Fibroblast of gingiva (primary cell): ENCODE measurements at places on chromosomes 11 and 22.

- no peak for DNase-seq
These were observed 9.2 kb downstream of the THAP7 start for GRCh38 chr22:20992456-20993303.

GRCh38 chr22:27761000-27761399, 40.6 kb downstream of the MN1 start:
- DNase-seq: no peak

DNA sequence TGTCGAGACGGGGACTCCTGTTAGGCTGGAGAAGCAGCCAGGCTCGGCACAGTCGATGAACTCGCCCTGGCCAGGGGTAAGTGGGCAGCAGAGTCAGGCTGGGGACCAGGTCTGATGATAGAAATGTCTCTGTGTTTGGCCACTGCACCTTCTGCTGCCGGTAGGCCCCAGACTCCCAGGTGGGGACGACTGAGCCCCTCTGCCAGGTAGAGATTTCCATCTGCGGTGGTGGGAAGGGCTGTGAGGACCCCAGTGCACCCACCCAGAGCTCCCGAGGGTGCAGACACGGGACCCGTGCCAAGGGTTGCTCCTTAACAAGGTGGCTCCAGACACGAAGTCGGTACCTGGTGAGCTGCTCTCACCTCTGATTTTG, 862.5 kb downstream of the TBC1D22A start:
- no peak for DNase-seq

DNA sequence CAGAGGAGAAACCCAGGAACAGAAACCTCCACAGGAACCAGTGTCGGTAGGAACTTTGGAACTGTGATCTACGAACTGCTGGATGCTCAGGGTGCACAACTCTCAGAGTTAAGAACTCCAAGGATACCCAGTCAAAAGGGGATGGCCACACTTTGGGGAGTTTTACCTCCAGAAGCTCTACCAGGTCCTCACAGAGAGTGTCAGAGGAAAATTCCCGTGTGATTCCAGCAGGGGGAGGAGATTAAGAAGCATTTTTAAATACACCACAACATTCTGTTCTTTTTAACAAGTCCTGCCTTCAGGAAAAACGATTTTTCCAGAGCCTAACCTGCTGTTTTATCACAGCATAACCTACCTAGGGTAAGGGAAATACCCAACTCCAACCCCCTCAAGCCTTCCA, 104.0 kb downstream of the SOX6 start:
- no peak for DNase-seq

DNA sequence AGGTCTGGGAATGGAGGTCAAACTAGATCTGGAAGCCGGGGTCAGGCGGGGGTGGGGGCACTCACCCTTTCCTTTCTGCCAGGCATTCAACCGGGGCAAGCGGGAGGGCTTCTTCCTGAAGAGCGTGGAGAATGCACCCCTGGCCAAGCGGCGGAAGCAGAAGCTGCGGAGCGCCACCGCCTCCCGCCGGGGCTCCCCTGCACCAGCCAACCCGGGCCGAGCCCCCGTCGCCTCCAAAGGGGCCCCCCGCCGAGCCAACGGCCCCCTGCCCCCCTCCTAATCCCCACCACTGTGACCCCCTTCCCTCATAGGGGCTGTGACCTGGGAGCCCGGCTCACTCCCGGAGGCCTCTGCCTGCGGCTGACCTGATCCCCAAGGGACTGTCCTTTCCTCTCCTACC, 12.2 kb downstream of the RPS6KA4 start:
- DNase-seq: no peak

DNA sequence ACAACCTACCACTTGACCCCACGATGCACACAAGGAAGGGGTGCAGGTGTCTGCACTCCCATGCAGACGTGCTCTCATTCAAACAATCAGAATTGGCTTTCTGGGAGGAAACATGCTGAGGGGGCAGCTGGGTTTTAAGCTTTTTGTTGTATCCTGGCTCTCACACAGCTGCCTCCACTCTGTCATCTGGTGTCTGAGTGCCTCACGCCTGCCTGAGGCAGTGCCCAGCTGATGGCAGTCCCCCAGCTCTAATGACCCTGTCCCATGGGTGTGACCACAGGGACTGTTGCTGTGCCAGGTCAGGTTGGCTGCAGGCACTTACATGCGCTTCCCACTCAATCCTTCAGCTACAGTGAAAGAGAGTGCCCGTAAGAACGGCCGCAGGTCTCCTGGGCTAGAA, 53.7 kb downstream of the ARFGAP3 start:
- DNase-seq: no peak

- no peak for DNase-seq
These were observed 58.0 kb upstream of the KIRREL3 start for GRCh38 chr11:127058524-127058923.

- DNase-seq: no peak
These were observed 16.8 kb upstream of the GLYATL1 start for GRCh38 chr11:58922479-58922878.

DNA sequence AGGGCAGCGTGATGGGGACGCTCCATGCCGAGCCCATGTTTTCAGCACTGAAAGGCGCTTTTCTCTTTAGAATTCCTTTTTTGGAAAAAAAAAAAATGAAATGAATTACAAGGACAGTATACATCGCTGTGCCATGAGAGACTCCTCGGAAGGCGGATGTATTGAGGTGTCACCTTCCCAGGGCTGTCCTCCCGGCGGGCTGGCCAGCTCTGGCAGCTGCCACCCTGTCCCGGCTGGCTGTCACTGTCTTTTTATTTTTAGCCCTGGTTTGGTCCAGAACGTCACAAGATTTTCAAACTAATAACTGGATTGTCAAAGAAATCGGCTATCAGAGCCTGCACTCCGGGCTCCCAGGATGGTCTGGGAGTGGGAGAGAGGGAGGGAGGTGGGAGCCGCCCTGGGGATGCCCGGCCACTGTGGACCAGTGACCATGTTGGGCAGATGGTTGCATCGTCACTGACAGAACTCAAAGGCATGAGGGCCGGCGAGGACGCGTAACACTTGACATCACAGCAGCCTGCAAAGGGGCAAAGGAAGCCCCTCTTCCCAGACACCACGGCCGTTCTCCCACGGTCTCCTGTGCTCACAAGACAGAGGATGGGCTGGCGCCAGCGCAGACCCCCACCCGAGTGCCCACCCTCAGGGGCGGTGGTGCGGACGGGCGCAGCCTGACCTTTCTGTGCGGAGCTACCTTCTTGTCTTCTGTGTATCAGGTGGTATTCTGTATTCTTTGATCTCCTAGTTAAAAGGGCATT, 392.9 kb downstream of the TBC1D22A start:
- DNase-seq: no peak

DNA sequence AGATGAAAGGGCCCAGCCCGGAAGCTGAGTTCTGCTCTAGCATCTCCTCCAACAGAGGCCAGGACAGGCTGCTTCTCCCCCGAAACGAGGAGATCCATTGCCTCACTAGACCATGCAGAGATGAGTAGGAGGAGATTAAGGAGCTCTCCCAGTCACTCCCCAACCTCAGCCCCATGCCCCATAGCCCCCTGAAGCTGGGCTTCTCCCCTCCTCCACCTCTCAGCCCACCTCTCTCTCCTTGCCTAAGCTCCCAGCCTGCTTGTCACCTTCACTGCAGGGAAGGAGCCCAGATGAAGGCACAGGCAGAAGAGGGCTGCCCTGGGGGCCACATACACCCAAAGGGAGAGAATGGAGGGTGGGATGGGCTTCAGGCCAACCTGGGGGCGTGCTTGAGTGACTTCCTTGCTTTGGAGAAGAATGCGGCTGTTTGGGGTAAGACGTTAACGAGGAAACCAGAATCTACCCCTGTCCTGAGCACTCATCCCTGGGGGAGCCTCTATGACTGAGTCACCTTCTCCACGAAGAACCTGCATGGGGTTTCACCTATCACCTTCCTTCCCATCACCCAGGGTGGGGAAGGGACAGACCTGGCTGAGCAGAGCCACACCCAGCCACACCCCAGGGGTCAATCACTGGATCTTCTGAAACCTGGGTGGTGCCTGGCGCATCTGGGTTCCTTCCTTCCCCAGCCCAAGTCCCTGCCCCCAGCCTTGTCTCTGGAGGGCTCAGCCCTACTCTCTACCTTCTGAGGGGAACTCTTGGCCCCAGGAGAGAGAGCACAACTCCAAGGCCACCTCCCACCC, 11.6 kb upstream of the GNAZ start:
- DNase-seq: no peak

DNA sequence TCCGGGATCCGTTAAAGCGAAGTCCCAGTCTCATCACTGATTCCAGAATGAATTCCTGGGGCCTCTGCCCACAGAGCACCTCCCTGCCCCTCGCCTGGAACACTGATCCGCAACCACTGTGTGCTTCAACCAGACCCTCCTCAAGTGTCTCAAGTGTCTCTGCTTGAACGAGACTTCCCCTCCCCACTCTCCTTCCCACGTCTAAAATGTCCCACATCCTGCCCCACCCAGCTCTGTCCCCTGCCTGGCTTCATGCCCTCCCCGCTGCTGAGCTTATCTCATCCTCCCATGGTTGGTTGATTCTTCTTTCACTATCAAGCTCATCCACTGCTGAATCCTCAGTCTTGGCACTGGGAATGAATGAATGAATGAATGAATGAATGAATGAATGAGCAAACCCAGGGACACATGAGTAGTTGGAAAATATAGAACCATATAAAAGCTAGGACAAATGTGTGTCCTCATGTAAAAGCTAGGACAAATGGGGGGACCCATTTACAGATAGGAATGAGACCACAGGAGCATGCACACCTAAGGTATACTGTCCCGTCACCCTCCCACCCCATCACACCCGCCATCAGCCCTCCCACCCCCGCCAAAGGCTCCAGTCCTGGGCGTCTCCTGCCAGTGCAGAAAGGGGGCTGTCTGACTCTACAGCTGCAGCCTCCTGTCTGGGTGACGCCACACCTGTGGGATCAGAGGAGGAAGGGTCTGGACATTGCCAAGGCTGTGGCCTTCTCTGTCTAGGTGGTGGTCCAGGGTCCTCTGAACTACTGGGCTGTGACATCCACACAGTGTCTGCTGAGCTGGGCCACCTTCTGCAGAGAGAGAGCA, 71.4 kb upstream of the LINC01488 start:
- no peak for DNase-seq

GRCh38 chr11:85167038-85167437, 460.1 kb downstream of the DLG2 start:
- no peak for DNase-seq

DNA sequence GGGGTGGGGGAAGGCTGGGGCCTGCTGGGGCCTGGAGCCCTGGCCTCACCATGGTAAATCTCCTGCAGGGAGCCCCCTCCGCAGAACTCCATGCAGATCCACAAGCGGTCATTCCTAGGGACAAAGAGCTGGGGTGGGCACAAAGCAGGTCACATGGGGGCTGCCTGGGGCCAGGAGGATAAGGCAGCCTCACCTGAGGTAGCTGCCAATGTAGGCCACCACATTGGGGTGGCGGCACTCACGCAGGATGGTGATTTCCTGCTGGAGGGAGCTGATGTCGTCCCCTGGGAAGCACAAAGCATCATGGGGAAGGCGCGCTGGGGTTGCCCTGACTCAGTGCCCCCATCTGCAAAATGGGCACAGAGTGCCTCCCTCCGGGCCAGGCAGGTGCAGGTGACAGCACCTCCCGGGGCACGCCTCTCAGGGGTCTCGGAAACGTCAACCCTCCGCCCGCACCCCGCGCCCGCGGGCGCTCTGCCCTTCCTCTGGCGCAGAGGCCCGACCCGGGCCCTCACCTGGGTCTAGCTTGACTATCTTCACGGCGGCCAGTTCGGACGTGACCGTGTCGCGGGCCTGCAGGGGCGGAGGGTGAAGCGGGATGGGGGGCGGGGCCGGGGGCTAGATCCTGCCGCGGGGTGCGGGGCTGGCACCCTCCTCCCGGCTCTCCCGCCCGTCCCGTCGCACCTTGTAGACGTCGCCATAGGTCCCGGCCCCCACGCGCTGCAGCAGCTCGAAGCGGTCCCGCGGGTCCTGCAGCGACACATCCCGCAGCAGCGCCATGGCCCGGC, 450 bp downstream of the MAP4K2 start:
- DNase-seq: no peak

DNA sequence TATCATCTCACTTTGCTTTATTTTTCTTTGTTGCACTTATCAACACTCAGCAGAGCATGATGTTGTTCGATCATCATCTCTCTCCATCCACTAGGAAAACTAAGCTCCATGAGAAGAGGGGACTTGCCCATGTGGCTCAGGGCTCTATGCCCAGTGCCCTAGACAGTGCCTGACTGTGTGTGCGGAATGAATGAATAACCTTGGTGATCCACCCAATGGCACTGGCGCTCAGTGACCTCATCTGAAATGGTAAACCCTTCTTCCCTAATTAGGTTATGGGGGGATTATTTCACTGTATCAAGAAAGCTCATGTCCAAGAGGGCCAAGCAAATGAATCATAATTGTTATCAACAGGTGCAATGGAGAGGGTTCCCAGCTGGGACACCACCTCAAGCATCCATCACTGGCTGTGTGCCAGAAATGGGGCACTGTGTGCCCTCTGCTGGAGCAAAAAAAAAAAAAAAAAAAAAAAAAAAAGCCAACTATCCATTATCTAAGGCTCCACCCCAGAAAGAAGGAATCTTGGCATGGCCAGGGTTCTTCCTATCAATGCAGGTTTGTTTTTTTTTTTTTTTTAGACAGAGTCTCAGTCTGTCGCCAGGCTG, 172.6 kb downstream of the LARGE1 start:
- no peak for DNase-seq

GRCh38 chr11:10480026-10480425, 25.0 kb downstream of the AMPD3 start:
- no peak for DNase-seq

DNA sequence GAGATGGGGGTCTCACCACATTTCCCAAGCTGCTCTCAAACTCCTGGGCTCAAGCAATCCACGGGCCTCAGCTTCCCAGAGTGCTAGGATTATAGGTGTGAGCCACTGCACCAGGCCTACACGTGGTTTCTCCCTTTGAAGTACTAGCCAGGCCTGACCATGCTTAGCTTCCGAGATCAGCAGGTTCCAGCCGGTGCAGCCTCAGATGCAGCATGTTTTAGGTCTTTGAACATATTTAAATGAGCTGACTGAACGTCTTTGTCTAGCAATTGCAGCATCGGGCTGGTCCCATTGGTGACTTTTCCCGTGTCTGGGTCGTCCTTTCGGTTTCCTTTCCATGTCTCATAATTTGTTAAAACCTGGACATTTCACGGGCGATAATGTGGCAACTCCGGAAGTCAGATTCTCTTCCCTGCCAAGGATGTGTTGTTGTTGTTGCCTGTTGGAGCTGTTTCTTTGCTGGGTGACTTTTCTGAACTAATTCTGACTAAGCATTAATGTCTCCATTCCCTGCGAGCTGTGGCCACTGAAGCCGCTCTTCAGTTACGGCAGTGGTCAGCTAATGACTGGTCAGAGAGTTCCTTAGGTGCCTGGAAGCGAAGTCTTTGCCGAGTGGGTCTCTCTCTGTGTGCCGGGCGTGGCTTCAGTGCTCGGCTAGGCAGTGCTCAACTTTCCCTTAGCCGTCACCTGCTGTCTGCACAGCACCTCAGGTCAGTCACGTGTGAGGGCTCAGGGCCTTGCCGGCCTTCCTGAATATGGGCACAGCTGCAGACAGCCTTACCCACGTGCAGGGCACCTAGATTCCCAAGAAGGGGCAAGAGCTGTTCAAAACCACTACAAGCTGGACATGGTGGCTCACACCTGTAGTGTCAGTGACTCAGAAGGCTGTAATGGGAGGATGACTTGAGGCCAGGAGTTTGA, 3.8 kb upstream of the CYP2D6 start:
- no peak for DNase-seq
